ENCODE measurements at places on chromosomes 1 and 21. TPM values are rescaled to one million over a fixed set of nuclear protein-coding genes. Genes with fewer than 3 reads are reported as not detected.

DNA sequence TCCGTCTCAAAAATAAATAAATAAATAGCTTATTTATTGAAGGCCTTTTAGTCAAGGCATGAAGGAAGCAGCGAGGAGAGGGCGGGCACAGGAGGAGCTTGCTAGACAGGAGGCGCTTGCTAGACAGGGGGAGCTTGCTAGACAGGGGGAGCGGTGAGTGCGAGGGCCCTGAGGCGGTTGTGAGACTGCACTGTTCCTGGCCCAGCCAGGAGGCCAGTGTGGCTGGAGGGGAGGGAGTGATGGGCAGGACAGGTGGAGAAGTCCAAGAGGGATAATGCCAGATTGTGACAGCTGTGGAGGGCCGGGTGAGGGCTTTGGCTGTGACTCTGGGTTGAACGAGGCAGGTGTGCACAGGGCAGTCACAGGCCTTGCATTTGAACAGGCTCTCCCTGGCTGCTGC is 18.2 kb downstream of the KIF17 start:
- DNase-seq, result no peak

GRCh38 chr1:36554323-36554628 is 71.6 kb upstream of the CSF3R start:
- no peak for DNase-seq

- no peak for DNase-seq
These were observed 118.3 kb downstream of the CNIH3 start for GRCh38 chr1:224734261-224734935.

- DNase-seq, result no peak
These were observed 39.8 kb upstream of the SELENON start for GRCh38 chr1:25760122-25760719.

DNA sequence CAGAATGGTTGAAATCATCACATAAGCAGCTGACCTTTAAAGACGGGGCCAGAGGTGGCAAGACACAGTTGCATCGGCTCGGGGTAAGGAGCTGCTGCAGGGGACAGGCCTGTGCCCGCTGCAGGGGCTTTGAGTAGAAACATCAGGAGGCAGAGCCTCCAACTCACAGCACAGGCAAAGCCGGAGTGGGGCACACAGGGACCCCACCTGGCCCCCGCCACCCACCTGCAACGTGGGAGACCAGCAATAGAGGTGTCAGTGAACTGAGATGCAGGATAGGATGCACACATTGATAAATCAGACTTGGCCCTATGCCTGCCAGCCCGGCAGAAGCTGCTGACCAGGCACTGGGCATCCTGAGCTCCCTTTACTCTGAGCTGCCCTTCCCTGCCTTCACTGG is 257.2 kb downstream of the NPHP4 start:
- DNase-seq, result no peak

DNA sequence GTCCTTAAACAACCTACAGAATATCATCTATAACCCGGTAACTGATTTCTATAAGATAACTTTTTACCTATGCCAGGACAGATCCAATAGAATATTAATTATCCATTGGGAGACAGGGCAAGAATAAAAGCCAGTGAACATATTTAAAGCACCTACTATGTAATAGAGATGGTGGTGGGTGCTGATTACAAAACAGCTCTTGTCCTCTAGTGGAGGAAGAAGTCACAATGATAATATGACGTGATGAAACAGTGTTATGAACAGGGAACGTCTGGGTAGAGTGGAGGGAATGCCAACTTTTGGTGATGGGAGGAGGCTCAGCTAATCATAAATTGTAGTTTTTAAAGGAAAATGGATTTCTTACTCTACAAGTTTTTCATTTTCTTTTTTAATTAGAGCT is 2.3 kb downstream of the LGALS8 start:
- no peak for DNase-seq

The CLDN17 gene
- not detected for total RNA-seq

DNA sequence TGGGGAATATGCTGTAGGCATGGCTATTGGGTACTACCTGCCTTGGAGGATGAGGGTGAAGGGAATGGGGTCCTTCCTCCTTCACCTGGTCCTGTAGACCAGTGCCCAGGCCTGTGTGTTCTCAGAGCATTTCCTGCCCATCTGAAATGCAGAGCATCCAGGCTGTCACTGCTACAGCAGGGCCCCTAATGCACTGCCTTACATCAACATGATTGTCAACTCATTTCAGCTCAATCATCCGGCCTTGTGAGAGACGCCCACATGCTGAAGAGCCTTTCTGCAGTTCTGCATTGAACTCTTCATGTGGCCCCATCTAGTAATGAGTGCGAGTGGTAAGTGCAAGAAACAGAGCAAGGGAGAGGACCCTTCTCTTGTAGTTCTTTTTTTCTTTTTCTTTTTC is 39.8 kb upstream of the SRP9 start:
- no peak for DNase-seq

- no peak for DNase-seq
These were observed 178.5 kb upstream of the LMO4 start for GRCh38 chr1:87150143-87150542.

DNA sequence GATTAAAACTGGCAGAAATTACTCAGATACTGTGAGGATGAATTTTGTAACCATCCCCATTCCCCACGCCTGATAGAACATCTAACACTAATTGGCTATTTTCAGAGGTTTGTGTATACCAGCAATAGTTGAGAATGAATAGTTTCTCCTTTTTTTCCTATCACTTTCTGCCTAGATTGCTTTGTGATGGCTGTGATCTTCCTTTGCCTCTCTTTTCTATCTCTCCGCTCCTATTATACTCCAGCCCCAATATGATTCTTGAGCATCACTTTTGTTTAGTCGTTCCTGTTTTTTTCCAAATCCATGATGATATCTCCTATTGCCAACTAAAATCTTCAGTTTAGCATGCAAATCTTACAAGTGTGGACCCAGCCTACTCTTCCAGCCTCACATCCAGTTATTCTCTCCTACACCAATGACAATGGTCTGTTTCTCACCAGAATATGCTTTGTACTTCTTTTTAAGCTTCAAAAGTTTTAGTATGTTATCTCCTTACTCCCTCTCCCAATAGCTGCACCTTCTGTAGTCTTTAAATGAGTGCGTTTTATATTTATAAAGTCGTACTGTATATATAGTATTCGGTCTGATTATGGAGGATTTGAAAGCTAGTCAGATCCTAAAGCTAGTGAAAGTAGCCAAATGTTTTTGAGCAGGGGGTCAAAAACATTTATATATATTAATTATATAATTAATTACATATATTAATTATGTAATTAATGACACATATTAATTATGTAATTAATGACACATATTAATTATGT is 25.2 kb downstream of the MAGI3 start:
- no peak for DNase-seq

DNA sequence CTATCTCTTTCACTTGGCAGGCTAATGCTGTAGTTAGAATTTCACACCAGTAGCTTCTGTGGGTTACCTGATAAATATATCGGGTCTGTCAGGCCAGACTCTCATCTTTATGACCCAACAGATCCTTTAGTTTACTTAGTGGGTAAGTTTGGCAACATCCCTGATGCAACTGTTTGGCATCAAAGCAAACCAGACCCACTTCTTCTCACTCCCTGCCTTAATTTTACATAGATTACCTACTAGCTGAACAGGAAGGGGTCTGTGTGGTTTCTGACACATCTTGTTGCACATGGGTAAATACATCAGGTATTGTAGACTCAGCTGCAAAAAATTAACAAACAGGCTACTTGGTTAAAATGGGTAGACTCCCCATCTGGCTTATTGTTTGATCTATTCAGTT is 3.2 kb upstream of the GUK1 start:
- no peak for DNase-seq

The NUDT4B gene
- total RNA-seq, result 60.8 TPM

DNA sequence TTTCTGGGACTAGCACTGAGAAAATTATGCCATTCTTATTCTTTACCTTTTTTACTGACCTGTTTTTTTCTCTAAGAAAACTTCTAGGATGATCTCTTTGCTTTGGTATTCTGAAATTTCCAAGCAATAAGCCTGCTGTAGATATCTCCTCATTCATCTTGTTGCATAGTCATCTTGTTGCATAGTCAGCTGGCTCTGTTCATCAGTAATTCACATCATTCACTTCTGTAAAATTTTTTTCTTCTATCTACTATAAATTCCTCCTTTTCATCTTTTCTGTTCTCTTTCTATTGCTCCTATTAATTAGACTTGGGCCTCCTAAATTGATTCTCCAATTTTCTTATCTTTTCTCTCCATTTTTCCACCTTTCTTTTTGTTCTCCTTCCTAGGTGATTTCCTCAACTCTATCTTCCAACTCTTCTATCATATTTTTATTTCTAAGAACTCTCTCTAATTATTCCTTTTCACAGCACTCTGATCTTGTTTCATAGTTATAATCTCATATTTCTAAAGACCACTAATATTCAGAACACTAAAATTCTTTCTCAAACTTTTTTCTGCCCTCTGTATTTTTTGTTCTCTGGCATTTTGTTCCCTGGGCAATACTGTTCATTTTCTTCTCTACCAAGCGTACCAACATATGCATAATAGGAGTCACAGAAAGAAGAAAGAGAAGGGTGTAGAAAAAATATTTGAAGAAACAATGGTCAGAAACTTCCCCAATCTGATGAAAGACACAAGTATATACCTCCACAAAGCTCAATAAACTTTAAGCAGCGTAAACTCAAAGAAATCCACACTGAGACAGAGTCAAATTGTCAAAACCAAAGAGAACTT is 17.7 kb downstream of the TUT4 start:
- no peak for DNase-seq

DNA sequence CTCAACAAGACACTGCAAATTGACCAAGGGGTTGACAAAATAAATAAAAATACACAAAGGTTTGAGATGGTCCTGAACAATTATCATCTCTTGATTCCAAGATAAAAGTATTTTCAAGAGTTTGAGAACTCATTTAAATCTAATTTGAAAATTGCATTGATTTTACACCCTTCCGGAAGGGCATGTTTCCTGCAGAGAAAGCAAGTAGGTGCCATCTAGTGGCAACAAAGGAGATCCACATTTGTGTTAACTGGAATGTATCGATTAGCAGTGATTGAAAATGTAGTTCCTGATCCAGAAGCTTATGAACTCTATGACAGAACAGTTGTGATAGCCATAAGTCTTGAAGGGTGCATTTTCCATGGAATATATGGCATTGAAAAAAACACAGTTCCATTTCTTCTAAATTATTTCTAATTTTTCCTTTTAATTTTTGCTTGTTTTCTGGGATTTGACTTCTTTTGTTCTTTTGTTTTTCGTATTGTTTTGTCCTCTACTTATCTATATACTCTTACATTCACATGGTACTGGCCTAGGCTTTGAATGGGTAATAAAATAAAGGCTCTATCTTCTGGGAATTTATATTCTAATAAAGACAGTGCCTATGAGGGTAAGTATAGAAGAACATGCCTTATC is 143.7 kb downstream of the DNM3 start:
- DNase-seq, result no peak

DNA sequence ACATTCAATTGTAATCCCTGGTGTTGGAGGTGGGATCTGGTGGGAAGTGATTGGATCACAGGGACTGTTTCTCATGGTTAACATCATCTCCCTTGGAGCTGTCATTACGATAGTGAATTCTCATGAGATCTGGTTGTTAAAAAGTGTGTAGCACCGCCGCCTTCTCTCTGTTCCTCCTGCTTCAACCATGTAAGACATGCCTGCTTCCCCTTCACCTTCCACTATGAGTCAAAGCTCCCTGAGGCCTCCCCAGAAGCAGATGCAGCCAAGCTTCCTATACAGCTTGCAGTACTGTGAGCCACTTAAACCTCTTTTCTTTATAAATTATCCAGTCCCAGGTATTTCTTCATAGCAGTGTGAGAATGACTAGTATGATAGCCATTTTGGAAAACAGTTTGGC is 30.1 kb upstream of the TRIM62 start:
- DNase-seq, result no peak

DNA sequence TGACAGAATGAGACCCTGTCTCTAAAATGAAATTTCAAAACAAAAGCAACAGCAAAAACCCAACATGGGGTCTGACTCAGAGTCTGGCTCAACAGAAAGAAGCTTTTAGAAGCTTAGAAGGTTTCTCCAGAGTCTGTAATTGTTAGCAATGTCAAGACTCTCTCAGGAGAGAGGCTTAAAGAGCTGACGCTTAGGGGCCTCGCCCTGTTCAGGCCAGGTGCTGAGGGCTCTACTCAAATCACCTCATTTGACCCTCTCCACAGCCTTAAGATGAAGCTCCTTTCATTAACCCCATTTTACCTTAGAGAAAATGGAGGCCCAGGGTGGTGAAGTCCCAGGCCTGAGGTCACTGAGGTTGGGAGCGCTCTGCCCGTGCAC is 5.3 kb upstream of the KIF17 start:
- DNase-seq, result no peak

DNA sequence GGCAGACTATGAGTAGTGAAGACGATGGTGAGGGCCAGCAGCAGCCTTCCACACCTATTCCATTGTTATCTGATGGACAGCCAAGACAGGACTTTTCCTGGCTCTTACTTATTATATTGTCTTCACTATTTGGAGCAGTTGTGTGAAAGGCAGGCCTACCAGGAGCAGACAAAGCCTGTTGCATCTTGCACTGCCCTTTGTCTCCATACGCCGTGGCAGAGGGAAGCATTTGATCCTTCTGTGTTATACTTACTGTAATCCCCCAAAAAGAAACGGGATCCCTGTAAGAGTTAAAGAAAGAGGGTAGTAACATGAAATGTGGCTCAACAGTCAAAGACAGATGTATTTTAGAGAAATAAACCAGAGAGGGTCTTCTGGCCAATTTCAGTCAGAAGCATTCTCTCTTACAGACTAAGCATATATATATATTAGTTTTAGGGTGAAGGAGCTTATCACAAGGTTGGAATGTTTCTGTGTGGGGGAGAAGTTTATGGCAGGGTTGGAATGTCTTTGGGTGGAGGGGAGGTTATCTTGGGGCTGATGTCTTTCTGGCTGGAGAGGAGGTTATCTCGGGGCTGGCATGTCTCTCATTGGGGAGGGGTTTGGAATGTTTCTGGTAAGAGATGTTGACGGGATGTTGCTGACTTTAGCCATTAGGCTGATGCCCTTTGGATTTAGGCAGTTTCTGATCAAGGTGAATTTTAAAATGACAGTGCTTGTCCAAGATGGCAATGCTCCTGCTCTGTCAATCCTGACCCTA is 23.4 kb upstream of the HSD3B1 start:
- DNase-seq, result no peak

The CTXND2 gene
- total RNA-seq, result not detected

- DNase-seq, result no peak
These were observed 288.7 kb downstream of the SPATA17 start for GRCh38 chr1:217919683-217920388.

The CFHR2 gene
- not detected for total RNA-seq

GRCh38 chr1:65953170-65953569 is 160.5 kb downstream of the PDE4B start:
- no peak for DNase-seq

- DNase-seq, result no peak
These were observed 9.7 kb upstream of the PRDM15 start for GRCh38 chr21:41888749-41889376.
